ENCODE measurements at places on chromosomes 6 and 20.

DNA sequence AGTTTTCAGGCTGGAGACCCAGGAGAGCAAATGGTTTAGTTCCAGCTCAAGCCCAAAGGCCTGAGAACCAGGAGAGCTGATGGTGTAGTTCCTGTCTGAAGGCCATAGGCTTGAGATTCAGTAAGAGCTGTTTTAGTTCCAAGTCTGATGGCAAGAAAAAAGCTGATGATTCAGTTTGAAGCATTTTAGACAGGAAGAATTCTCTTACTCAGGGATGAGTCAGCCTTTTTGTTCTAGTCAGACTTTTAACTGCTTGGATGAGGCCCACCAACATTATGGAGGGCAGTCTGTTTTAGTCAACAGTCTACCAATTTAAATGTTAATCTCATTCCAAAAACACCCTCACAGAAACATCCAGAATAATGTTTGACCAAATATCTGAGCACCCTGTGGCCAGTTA is 2.5 kb downstream of the ZSCAN26 start:
- no peak for DNase-seq

GRCh38 chr6:53144802-53145201 is 3.8 kb downstream of the GCM1 start:
- DNase-seq, result no peak

DNA sequence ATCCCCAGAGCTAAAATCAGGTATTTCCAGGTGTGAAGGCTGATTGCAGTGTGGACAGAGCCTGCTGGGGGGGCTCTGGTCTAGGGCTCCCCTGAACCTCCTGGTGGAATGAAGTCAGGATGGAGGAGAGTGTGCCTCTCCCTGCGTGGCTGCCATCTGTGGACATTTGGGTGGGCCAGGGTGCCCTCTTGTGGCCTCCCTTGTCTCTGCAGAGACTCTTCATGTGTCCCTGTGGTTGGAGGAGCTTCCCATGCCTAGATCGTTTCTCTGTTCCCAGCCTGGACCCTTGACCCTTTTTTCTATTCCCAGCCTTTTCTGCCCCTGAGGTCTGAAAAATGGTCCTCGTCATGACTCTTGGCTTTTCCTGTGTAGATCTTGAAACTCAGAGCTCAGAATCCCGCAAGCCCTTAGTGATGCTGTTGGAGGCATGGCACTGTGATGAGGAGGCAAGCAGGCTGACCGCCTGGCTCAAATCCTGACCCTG is 9.9 kb upstream of the PSMF1 start:
- peak; percentile 48 for DNase-seq

- DNase-seq, result no peak
Measured at GRCh38 chr6:211871-212497, 80.3 kb upstream of the DUSP22 start.

- no peak for DNase-seq
Measured at GRCh38 chr6:108145639-108146038, 20.2 kb upstream of the NR2E1 start.

- DNase-seq, result no peak
Measured at GRCh38 chr20:9179193-9179802, 110.4 kb downstream of the PLCB4 start.

DNA sequence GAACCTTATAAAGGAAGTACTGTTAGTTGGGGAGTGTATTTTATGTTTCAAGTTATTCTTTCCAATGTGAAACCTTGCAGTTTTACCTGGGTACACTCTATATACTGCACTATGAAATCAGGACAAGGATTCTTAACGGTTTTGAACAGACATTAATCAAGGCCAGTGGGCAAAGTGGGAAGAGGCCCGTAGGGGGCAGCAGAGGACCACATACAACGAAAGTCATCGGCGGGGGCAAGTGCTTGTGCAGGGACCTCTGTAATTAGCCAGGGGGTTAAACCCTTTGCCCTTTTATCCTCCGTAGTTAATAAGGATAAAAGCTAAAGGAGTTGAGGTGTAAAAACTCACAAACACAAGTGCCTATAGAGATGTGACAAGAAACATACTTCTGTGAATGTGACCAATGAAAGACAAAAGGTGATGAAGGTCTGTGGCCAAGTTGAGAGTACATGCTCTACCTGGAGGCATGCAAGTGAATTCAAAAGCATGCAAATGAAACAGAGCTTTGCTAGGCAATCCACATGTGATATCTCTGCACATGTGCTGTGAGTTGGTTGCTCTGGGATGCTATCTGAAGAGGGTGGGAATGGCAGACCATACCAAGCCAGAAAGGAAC is 392.7 kb upstream of the MAN1A1 start:
- DNase-seq, result peak; percentile 41

DNA sequence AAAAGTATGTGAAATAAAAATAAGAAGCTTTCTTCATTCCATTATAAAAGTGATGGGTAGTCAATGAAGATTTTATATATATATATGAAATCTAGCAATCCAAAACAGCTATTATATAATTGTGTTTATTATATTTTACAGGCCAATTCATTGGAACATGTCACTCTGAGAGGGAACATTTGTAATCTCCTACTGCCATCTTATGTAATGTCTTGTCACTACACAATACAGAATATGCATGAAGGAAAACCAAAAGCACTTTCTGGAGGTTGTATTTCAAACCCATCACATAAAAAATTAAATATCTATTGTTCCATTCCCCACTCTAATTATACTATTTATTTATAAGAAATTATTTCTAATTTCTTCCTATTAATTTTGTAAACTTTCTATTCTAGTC is 31.5 kb upstream of the IRAK1BP1 start:
- DNase-seq, result no peak

DNA sequence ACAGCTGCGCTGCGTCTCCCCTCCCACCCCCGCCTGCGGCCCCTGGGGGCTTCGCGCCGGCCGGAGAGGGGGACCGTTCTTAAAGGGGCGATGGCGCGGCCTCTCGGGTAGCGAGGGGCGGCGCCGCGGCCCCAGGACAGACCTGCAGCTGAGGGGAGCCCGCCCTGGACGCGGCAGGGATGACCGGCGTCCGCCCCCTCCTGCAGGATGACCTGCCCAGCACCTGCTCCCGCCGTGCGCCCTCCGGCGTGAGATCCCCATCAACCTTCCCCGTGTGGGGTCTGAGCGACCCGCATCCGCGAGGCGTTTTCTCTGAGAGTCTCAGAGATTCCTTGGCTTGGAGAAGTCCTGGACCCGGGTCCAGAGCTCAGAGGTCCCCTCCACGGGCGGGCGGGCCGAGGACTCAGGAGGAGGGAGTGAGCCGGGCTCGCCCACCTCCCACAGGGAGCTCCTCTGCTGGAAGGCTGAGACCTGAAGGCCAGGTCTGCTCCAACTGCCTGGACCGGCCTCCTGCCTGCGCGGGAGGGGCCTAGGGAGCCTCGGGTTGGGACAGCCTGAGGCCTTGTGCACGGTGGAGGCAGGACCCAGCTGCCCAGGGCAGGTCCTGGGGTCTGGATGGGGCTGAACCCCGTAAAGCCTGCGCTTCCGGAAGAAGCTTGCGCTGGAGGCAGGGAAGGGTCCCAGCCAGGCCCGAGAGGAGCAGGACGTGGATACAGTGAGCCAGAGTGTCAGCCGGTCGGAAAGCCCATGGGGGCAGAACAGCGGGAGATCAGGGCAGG is 532 bp upstream of the NKAIN4 start:
- DNase-seq, result no peak

GRCh38 chr6:37495244-37495934 is 4.3 kb downstream of the CCDC167 start:
- DNase-seq, result no peak

DNA sequence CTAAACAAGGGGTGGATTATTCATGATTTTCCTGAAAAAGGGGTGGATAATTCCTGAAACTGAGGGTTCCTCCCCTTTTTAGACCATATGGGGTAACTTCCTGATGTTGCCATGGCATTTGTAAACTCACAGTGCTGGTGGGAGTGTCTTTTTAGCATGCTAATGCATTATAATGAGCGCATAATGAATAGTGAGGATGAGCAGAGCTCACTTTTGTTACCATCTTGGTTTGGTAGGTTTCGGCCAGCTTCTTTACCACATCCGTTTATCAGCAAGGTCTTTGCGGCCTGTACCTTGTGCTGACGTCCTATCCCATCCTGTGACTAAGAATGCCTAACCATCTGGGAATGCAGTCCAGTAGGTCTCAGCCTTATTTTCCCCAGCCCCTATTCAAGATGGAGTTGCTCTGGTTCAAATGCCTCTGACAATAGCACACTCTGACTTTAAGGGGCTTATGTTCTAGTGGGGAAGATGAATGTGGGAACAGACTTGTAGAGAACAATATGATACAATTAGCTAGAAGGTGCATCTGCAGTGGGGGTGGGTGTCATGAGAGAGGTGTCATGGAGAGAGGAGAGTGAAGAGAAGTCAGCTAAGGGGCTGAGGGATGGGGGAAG is 4.2 kb upstream of the GPR31 start:
- no peak for DNase-seq

GRCh38 chr6:152954443-152954842 is 28.4 kb downstream of the FBXO5 start:
- no peak for DNase-seq

GRCh38 chr6:143535189-143535614 is 23.7 kb upstream of the FUCA2 start:
- DNase-seq, result no peak

GRCh38 chr6:148109732-148110131 is 232.9 kb upstream of the SASH1 start:
- DNase-seq, result no peak

DNA sequence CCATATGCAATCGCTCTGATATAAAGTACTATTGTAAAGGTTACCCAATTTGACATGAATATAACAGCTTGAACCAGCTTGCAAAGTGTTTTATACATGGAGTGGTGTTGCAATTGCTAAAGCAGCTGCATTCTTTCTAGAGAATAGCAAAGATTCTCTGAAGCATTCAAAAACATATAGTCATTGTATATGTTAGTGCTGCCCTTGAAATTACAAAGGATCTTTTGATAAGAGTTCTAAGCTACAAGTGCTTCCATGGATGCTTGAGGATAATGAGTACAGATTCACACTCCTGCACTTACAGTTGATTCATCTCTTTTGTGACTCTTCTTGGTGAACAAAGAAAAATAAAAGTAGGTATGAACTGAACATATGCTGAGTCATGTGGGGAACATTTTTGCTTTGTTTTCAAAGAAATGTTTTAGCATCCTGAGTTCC is 175.7 kb downstream of the ALDH8A1 start:
- DNase-seq, result no peak

DNA sequence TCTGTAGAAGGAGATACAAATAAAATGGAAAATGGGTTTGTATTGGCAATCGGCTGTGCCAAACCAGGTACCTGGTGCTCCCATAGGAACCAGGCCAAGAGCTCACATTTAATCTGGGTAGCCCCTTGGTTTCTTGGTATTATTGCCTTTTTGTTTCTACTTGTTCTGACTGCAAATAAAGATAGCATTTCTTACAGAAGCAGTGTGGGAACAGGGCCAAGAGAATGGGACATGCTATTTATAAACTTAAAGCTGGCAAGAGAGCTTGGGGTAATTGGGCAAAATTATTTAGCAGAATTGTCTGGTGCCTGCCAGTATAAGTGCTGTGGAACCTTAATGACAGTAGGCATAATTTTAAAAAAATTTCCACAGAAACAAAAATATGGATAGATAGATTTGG is 113.5 kb upstream of the GLP1R start:
- DNase-seq, result no peak

DNA sequence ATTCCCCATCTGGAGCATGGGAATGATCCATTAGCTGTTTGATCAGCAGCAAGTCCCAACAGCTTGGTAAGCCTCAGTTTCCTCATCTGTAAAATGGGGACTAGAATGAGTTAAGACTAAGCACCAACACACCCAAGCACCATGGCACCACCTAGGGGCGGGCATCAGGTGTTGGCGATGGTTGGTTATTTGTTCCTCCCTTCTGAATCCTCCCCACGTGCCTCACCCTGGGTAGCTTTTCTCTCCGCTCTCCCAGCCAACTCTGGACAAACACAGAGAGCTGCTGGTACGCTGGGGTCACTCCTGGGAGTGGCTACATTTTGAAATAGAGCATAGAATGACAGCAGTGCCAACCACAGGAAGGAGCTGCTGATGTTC is 13.3 kb upstream of the ITPR3 start:
- DNase-seq, result no peak

GRCh38 chr6:35061102-35061615 is 80.0 kb downstream of the TCP11 start:
- DNase-seq, result no peak

GRCh38 chr6:166381733-166382499 is 824 bp downstream of the MPC1 start:
- DNase-seq, result peak; percentile 44

- no peak for DNase-seq
Measured at GRCh38 chr6:15708231-15708630, 45.4 kb upstream of the DTNBP1 start.

DNA sequence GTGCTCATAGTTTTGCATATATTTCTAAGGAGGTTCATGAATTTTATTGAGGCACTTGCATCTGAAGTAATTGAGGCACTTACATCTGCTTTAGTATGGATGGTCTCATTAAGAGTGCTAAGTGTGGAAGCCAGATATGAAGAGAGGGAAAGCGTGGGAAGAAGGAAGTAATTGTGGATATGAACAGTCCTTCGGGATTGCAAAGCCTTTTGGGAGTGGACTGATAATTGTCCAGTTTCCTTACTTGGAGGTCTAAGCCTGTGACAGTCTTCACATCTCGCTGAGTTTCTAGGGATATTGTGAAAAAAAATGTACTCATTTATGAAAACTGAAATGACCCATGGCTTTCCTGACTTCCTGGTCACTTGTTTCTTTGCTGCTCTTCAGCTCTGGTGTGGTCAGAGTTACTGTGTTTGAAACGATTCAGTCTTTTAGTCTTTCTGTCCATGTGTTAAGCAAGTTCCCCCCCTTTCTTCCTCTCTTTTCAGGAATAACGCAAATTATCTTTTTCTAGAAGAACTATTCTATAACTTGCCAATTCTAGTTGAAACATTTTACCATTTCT is 137.3 kb downstream of the ZFAND3 start:
- DNase-seq, result no peak

DNA sequence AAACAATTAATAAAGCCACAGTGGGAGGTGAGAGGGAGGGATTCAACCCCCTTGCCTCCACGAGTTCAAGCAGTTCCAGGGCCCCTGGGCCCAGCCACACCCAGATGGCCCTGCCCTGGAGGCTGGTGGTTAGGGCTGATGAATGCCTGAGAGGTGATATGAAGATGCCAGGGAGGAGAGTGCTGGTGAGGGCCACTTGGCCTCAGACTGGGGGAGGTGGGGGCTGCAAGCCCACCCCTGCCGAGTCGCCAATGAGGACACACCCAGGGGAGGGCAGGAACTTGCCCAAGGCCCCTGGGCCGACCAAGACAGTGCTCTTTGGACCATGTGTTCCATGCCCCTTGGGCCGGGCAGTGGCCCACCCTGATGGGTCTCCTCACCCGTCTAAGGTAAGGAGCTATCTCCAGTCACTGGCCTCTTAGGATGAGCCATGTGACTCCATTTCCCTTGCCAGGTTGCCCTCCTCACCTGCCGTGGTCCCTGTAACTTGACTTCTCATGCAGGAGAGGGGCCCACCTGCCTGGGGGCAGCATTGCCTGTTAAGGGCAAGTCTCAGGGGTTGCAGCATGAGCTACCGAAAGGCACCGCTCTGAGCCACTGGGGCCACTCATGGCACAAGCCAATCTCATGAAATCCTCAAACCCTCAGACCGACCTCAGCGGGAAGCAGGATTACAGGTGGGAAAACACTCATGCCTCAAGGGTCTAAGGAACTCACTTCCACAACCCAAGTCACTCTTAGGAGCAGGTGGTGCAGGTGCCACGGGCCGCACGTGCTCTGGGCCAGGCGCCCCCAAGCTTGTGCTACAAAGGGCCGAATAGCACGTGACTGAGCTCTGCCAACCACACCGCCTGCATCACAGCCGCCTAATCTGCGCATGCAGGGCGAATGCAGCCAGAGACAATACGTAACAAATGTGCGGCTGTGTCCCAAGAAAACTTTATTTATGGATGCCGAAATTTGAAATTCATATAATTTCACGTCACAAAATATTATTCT is 147.4 kb upstream of the MLN start:
- no peak for DNase-seq

Measured in stimulated activated CD4-positive, alpha-beta T cell treated with anti-CD3 and anti-CD28 coated beads, Interleukin-1b, Interleukin-23, amount 100 ng/mL, for 4 hours (primary cell).